ENCODE measurements at places on chromosomes 5 and 9. TPM values are rescaled to one million over a fixed set of nuclear protein-coding genes. Genes with fewer than 3 reads are reported as not detected.

Gene P4HA2
- total RNA-seq, result 0.47 TPM

Gene IL9
- total RNA-seq, result not detected

Gene DOLPP1
- total RNA-seq, result 19.9 TPM

Gene INSL4
- not detected for total RNA-seq

- no peak for DNase-seq
- H3K27me3 ChIP-seq, result no peaks in the 10 kb centered on the region
- H3K4me3 ChIP-seq, result no peak overlapping the region
- H3K36me3 ChIP-seq, result no peaks in the 10 kb centered on the region
Measured at GRCh38 chr9:106449336-106449927, 413.5 kb upstream of the ZNF462 start.

All from activated naive CD4-positive, alpha-beta T cell treated with anti-CD3 and anti-CD28 coated beads for 36 hours (primary cell).